ENCODE measurements at places on chromosomes 12 and 14.

DNA sequence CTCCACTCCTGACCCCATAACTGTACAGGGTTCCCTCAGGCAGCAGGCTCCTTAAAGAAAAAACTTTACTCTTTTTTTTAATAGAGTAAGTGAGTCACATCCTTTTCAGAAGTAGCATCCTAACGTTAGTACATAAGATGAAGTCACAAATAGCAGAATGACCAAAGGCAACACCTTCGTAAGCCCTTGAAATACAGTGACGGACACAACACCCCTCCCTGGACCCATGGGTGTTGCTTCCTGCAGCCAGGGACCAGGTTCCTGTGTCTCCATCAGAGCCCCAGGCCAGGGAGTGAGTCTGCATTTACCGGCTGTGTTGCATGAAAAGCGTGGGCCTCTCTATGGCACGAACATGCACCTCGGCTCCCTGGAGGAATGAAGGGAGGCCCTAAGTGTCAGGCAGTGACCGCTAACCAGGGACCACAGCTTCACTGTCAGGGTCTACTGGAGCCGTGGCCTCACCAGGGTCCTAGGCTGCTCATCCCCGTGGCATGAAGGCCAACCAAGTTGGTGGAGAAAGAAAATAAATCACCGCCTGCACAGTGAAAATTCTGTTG lies 340.0 kb upstream of the SFSWAP start:
- DNase-seq: no peak

- no peak for DNase-seq
Measured at GRCh38 chr12:85281636-85282312, 1.8 kb downstream of the ALX1 start.

GRCh38 chr14:71959055-71959454 lies 26.8 kb downstream of the RGS6 start:
- no peak for DNase-seq

DNA sequence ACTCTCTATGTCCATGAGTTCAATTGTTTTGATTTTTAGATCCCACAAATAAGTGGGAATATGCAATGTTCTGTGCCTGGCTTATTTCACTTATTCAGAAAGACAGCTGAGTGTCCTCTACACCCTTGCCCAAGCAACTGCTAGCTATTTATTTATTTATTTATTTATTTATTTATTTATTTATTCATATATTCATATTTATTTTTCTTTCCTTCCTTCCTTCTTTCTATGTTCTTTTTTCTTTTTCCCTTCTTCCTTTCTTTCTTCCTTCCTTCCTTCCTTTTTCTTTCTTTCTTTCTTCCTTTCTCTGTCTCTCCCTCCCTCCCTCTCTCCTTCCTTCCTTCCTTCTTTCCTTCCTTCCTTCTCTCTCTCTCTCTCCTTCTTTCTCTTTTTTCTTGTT lies 563.4 kb downstream of the BCL11B start:
- no peak for DNase-seq

- DNase-seq: no peak
Measured at GRCh38 chr12:132067182-132067581, 76.9 kb downstream of the DDX51 start.

DNA sequence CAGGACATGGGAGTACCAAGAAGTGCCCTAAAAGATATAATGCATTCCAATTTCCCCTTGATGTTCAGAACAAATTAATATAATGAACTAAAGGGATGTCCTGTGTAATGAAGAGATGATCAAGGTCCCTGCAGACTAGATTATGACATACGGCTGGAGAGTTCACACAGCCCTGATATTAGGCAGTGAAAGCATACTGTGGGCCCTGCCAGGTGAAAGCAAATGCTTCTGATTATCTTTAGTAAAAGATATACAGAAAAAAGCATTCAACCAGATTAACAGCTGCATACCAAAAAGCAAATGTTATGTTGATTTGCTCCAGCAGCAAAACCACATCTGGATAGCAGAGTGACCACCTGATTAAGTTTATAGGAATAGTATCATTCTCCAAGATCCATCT lies 12.1 kb downstream of the HIGD1C start:
- DNase-seq: no peak

DNA sequence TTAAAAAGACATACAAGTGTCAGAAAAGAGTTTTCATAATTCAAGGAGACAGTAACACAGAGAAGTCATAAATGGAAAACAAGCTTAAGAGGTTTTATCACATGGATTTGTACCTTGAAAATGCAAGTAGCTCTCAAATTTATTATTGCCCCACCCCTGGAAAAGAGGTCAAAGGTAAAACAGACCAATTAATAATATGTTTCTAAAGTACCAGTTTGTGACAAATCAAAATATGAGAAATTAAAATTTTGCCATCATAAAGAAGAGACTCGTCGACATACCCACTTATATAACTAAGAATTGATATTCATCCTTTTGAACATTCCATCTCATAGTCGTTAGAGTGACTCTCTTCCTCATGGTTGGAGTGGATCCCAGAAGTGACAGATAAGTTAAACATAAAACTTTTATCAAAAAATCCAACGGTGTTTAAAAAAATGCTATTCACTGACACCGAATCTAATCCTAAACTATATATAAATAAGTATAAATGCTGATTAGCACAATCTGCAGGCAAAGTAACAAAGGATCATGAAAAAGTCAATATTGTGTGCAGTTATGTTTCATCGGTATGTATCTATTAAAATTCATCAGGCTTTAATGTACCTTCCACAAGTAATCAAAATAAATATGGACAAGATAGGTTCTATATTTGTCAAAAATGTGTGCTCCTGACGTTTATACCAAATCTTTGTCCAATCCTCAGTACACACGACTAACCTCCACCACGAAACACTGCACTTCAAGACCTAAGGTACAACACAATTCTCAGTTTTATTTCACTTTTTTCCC lies 2.3 kb downstream of the CORO1C start:
- DNase-seq: no peak

DNA sequence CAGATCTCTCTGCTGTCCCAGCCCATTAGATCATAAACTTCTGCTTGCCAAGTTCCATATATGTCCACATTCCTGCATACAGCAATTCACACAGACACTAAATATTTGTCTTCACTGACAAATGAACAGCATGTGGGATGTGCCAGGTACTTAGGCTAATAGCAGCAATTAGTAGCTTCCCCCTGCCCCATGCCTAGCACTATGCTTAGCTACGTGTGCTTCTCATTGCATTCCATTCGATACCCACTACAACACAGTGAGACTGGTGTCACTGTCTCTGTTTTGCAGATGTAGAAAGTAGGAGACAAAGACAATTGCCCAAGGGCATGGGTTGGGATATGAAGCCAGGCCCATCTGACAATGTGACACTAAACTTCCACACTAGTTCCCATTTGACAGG lies 308.4 kb downstream of the BCL11B start:
- no peak for DNase-seq

GRCh38 chr12:90172524-90172923 lies 463.9 kb upstream of the ATP2B1 start:
- no peak for DNase-seq

- no peak for DNase-seq
Measured at GRCh38 chr12:53300187-53300586, 692 bp downstream of the MYG1 start.

DNA sequence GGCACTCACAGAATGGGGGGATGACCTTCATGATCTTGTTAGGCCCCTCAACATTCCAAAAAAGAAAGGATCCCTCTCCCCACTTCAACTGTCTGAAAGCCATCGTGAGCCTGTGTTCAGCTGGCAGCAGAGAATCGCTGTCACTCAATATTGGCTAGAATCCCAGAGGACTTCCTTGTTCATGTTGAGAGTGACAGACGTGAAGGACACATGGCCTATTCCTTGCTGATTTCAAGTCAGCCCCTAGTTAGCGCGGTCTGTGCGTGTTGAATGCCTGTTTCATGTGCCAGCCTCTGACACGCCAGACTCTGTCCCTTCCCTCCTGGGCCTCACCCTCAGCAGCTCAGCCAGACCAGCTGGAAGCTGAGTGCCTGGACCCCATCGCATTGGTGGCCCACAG lies 43.1 kb downstream of the DNAH10 start:
- DNase-seq: no peak

DNA sequence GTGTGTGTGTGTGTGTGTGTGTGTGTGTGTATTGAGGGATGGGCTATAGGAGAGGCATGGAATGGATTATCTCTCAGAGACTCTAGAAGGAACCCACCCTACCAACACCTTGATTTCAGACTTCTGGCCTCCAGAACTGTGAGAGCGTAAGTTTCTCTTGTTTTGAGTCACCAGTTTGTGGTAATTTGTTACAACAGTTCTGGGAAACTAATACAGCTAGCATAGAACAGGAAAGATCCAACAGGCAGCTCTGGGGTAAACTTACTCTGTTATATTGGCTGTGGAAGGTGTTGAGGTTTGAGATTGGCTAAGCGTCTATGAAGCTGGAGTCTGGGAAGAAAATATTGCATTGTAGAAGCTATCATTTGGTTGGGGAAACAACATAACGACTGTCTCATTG lies 334.3 kb downstream of the AACS start:
- no peak for DNase-seq

GRCh38 chr12:127717278-127717677 lies 549.7 kb upstream of the TMEM132C start:
- no peak for DNase-seq

GRCh38 chr12:65539023-65539422 lies 260.5 kb downstream of the MSRB3 start:
- no peak for DNase-seq

DNA sequence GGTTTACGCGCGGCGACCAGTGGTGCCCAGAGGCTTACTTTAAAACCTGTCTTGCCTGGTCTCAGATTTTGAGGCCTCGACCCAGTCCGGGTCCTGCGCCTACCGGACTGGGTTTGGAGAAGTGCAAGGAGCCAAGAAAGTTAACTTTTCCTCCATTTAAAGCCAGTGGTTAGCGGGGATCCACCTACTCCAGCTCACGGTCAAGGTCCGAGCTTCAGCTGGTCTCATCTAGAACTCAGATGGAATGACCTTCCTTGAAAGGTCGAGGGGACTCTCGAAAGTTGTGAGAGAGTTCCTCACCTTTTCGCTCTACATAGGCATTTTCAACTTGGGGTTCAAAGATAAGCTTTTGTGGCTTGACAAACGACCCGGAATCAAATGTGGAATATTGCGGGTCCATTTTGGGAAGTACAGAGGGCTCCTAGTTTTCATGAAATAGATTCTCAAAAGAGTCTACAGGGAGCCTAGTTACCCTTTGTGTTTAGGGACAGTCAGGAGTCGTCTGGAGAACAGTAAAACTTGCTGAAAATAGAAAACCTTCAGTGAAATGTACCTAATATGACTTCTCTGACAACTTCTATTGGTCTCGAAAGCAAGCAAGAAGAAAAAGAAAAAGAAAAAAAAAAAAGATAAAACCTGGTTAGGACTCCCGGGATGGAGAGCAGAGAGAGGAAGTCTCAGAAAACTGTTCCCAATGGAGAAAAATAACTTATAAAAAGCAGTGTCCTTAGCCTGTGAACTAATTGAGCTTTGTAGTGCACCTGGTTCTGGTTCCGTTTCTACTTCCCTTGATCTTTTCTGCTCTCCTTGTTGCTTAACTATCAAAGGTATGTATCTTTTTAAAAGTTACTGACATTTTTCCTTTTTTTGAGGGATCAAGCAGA lies 1.4 kb downstream of the KCNMB4 start:
- no peak for DNase-seq

- DNase-seq: no peak
Measured at GRCh38 chr12:17148706-17149105, 542.7 kb upstream of the LMO3 start.

DNA sequence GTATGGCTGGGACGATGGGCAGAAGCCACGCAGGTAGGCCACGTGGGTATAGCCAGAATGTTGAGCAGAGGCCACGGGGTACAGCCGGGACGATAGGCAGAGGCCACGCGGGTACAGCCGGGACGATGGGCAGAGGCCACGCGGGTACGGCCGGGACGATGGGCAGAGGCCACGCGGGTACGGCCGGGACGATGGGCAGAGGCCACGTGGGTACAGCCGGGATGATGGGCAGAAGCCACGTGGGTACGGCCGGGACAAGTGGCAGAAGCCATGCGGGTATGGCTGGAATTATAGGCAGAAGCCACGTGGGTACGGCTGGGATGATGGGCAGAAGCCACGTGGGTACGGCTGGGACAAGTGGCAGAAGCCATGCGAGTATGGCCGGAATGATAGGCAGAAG lies 195.0 kb downstream of the TTC7B start:
- DNase-seq: no peak
